ENCODE measurements at places on chromosomes 1 and 21.

DNA sequence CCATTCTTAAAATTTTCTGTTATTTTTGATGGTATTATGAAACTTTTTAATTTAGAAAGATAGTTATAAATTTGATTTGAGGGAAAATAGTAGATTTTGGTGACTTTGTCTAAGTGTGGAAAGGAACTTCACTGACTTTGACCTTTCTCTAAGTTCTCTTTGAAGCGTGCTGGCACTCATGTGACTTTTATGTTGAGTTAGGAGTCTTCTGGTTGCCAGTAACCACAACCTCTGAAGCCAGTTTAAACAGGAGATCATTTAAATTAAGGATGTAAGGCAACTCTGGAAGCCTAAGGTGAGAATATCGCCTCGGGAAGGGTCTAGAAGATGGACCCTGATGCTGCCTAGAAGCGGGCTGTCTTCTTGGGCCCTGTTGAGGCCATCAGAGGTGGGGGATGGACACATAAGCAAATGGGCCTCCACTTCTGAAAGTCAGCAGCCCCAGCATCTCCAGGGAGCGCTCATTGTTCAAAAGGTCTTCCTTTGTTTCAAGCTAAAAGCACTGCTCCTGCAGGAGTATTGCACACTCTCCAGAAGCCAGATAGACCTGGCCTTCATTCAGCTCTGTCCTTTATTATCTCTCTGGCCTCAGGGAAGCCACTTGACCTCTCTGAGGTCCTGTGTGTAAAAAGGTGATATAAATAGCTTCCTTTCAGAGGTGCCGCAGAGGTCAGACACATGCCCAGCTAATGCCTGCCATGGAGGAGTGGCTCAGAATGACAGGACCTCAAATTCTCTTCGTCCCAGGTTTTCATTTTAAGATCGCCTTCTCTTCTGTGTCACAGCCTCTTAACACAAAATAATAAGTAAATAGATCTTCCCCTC, 5.1 kb upstream of the RCAN1 start:
- no peak for DNase-seq

- no peak for DNase-seq
Observed at GRCh38 chr21:15894596-15894995, 164.8 kb downstream of the USP25 start.

GRCh38 chr1:62625415-62625814, 28.1 kb downstream of the ANGPTL3 start:
- DNase-seq = no peak

- DNase-seq = peak; percentile 63
Observed at GRCh38 chr1:45974541-45975269, 157.7 kb downstream of the PIK3R3 start.

DNA sequence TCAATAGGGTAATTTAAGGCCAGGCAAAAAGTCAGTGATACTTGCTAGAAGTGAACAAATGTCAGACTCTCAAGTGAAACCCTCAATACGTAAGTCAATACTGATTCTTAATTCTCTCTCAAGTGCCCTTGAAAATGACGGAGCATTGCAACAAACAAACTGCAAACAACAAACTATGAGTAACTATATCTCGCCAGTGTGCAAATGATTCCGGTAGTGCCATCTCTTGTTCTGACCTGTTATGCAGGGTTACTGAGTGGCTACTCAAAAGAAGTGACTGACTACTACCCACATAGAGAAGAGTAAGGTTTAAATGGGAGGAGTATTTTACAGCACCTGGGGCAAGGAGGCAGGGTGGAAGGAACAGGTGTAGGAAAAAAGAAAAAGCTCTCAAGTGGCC, 1.6 kb downstream of the SLC19A2 start:
- DNase-seq = no peak

DNA sequence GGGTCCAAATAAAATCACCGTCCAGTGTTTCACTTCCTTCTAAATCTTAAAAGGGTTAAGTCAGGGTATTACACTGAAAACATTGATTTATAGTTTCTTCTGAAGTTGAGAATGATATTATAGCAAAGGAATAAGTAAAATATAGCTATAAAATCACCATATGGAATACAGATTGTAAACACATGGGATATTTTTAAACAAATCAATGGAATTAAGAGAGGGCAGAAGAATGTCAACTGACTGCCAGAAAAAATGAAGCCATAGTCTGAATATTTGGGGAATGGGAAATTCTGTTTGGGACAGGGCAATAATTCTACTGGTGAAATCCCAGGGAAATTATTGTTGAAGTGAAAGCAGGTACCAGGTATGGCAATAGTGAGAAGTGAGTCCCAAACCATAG, 664.6 kb downstream of the NCAM2 start:
- no peak for DNase-seq

DNA sequence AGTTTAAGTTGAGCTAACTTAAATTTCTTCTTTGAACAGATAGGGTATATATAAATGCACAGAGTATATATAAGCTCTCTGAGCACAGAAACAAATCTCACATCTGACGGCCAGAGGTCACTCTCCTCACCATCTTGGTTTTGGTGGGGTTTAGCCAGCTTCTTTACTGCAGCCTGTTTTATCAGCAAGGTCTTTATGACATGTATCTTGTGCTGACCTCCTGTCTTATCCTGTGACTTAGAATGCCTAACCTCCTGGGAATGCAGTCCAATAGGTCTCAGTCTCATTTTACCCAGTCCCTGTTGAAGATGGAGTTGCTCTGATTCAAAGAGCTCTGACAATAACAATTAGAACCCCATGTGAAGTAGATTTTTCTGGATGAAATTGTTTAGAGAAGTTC, 1.6 kb upstream of the MOV10 start:
- DNase-seq = no peak

DNA sequence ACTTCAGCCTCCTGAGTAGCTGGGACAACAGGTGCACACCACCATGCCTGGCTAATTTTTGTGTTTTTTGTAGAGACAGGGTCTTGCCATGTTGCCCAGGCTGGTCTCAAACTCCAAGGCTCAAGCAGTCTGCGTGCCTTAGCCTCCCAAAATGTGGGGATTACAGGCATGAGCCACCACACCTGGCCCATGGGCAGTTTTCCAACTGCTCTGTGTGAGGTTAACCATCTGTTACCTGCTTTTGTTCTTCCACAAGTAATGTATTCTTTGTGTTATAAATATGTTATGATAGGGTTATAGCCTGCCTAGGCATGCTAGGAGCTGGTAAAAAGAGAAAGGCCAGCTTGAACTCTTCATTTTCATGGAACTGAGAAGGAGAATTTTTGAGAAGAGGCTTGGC, 30.7 kb downstream of the TUFT1 start:
- no peak for DNase-seq

DNA sequence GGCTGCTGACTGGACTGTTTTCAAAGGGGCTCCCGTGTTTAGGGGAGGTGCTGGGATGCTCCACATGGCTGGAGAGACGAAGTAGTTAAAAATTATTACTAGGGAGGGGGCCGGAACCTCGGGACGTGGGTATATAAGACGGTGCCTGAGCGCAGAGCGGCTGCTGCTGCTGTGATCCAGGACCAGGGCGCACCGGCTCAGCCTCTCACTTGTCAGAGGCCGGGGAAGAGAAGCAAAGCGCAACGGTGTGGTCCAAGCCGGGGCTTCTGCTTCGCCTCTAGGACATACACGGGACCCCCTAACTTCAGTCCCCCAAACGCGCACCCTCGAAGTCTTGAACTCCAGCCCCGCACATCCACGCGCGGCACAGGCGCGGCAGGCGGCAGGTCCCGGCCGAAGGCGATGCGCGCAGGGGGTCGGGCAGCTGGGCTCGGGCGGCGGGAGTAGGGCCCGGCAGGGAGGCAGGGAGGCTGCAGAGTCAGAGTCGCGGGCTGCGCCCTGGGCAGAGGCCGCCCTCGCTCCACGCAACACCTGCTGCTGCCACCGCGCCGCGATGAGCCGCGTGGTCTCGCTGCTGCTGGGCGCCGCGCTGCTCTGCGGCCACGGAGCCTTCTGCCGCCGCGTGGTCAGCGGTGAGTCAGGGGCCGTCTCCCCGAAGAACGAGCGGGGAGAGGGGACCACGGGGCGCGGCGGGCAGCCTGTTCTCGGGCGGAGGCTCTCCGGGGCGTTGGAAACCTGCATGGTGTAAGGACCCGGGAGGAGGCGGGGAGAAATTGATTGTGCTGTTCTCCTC, at the start of gene CHODL:
Gene CHODL, plus strand, starts transcription at position 163 of the 793 bp plus-strand sequence. Its CDS starts 391 bp downstream, at position 554.
- DNase-seq = no peak

- DNase-seq = no peak
Observed at GRCh38 chr1:34618381-34618780, 136.5 kb upstream of the GJB5 start.

DNA sequence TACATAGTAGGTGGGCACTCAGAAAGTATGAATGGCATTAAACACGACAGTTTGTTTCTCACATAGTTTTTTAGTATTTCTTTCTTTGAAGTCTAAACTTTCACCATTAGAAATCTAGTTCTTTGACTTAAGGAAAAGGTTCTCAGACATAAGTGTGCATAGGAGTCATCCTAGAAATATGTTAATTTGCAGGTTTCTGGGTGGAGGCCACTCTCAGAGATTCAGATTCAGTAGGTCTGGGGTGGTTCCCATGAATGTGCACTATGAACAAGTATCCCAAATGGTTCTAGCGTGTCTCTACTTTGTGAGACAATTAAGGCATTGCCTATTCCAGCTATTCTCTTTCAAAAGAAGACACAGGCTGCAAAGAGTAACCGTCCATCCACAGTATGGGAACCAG, 119.3 kb downstream of the NGF start:
- DNase-seq = no peak

GRCh38 chr1:96554364-96554763, 167.2 kb upstream of the PTBP2 start:
- DNase-seq = no peak

- DNase-seq = no peak
Observed at GRCh38 chr1:174942547-174943255, 57.0 kb upstream of the CACYBP start.

DNA sequence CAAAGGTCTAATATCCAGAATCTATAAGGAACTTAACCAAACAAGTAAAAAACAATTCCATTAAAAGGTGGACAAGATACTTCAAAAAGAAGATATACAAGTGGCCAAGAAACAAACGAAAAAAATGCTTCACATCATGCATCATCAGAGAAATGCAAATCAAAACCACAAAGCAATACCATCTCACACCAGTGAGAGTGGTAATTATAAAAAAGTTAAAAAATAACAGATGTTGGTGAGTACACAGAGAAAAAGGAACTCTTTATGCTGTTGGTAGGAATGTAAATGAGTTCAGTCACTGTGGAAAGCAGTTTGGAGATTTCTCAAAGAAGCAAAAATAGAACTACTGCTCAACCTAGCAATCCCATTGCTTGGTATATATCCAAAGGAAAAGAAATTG, 218.6 kb downstream of the SLC44A5 start:
- no peak for DNase-seq

- no peak for DNase-seq
Observed at GRCh38 chr1:27301582-27302199, 20.3 kb upstream of the TMEM222 start.

- no peak for DNase-seq
Observed at GRCh38 chr1:3573500-3573899, 37.8 kb downstream of the MEGF6 start.

- DNase-seq = peak; percentile 88
Observed at GRCh38 chr1:215475796-215476481, 91.2 kb upstream of the KCTD3 start.

GRCh38 chr1:236370420-236370819, 23.7 kb upstream of the EDARADD start:
- no peak for DNase-seq

- peak; percentile 40 for DNase-seq
Observed at GRCh38 chr1:6490181-6491080, 1.0 kb downstream of the PLEKHG5 start.

GRCh38 chr1:107648071-107648470, 316.9 kb downstream of the VAV3 start:
- DNase-seq = peak; percentile 56

- no peak for DNase-seq
Observed at GRCh38 chr1:162070094-162070748, 730 bp downstream of the NOS1AP start.

- no peak for DNase-seq
Observed at GRCh38 chr1:167856711-167857418, 57.1 kb downstream of the ADCY10 start.

DNA sequence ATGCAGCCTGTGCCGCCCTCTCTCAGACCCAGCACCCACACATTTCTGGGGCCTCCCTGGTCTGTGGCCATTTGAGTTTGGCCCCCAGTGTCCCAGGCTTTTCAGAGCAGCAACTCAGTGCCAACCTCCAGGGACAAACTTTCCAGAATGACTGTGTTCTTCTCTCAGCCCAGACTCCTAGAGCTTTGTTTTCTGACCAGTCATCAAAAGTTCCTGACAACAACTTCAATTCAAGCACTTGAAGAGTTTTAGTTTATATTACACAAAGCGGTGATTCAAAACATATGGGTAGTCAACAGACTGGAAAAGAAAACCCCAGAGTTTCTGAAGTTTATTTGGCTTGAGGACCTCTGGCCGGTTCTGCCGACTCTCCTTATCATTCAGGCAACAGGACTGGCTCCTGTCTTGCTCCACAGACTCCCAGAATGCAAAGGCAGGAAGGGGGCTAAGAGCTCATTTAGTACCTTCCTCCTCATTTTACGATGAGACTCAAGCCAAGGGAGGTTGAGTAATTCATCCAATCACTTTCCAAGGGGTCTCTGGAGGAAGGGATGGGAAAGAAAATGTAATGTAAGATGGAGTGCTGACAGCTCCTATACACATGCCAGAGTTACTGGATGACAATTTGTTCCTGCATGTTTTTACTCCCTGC, 27.0 kb upstream of the TIAM1 start:
- no peak for DNase-seq

GRCh38 chr1:182087304-182087703, 25.8 kb upstream of the ZNF648 start:
- no peak for DNase-seq

GRCh38 chr21:31988492-31989290, 115.9 kb downstream of the HUNK start:
- DNase-seq = no peak

GRCh38 chr1:47689894-47690293, 252.1 kb downstream of the FOXD2 start:
- no peak for DNase-seq

DNA sequence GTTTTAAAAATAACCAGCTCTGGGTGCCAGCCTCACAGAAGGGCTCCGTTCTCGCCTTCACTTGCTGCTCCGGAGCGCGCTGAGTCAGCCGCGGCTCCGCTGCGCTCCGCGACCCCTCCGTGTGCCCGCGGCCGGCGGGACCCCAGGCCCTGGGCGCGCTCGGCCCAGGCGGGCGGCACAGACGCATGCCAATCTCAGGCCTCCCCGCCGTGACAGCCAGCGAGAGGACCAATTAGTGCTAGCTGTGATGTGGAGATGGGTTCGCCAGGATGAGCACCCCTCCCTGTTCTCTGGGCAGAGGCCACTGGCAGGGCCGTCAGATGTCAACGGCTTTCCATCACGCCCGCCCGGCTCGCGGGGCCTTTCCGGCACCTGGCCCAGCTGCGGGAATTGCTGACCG, 293.8 kb downstream of the SPATA17 start:
- no peak for DNase-seq

GRCh38 chr1:202018468-202019234, 8.3 kb downstream of the ELF3 start:
- DNase-seq = peak; percentile 93

GRCh38 chr21:45768011-45768739, 124.7 kb downstream of the PCBP3 start:
- no peak for DNase-seq

DNA sequence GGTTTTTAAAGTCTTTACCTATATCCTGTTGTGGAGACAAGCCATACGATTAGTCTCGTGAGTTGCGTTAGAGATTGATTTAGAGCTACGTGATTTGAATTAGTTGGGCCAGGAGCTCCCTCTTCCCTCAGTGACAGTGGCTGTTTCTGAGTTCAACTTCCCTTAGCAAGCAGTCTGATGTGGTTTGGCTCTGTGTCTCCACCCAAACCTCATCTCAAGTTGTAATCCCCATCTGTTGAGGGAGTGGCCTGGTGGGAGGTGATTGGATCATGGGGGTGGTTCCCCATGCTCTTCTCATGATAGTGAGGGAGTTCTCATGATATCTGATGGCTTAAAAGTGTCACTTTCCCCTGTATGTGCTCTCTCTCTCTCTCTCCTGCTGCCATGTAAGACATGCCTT, 192.9 kb upstream of the PTGFR start:
- no peak for DNase-seq

Measured in epithelial cell of prostate (primary cell).